ENCODE measurements at places on chromosomes 5 and 9. TPM values are rescaled to one million over a fixed set of nuclear protein-coding genes. Genes with fewer than 3 reads are reported as not detected.

- no peak for DNase-seq
Observed at GRCh38 chr5:169656125-169656901, 19.2 kb downstream of the DOCK2 start.

GRCh38 chr5:34957857-34958690 lies 28.7 kb downstream of the DNAJC21 start:
- no peak for DNase-seq

DNA sequence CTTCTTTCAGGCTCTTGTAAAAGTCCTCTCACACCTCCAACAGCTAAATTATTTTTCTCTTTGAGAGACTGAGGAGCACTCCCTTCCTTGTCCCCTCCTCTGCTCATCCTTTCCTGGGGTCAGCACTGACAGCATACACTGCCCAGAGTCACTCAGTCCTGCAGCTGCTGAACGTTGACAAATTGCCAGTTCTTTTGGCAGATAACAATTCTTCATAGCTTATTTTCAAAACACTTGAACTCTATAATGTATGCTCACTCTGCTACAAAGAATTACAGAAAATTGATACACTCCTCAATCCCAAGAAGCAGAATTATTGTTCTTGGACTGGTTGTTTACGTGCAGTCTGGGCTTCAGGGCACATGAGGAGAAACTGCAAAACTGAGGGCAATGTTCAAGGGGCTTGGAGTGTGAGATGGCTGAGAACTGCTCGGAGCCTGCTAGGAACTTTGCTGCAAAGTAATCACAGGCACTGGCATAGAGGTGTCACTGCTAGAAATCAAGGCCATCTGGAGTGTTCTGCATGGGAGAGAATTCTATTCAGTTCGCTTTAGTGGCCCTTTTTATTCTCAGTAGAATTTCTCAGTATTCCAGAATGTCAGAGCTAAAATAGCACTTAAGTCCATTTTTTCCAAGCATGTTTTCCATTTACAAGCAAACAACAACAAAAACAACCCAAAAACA lies 96.4 kb upstream of the SPOCK1 start:
- DNase-seq: no peak

GRCh38 chr5:956941-957747 lies 51.5 kb upstream of the NKD2 start:
- no peak for DNase-seq

CNOT8 gene
- polyA plus RNA-seq: 157 TPM
